ENCODE measurements at places on chromosomes 5 and 9. TPM values are rescaled to one million over a fixed set of nuclear protein-coding genes. Genes with fewer than 3 reads are reported as not detected.

IL5 gene
- not detected for total RNA-seq

FCHSD1 gene
- total RNA-seq, result 39.9 TPM

ADAMTS16 gene
- 0.17 TPM for total RNA-seq

SYNPO gene
- total RNA-seq, result 3.3 TPM

SLC23A1 gene
- total RNA-seq, result not detected

PCDHGB5 gene
- 40.4 TPM for total RNA-seq

CCIN gene
- total RNA-seq, result 1.7 TPM

NEK6 gene
- 46.7 TPM for total RNA-seq

TPPP gene
- 0.66 TPM for total RNA-seq

C5orf52 gene
- not detected for total RNA-seq

CARTPT gene
- total RNA-seq, result not detected

RALGPS1 gene
- 1.9 TPM for total RNA-seq

CYSRT1 gene
- total RNA-seq, result 0.44 TPM

CREBRF gene
- total RNA-seq, result 25.2 TPM

ROR2 gene
- total RNA-seq, result 20.9 TPM

EQTN gene
- total RNA-seq, result not detected

PCDHB12 gene
- 0.15 TPM for total RNA-seq

WNT8A gene
- not detected for total RNA-seq

TERT gene
- not detected for total RNA-seq

PCDHGB6 gene
- total RNA-seq, result 5.1 TPM

PCDHB11 gene
- not detected for total RNA-seq

GABRA6 gene
- not detected for total RNA-seq

SPATA31E1 gene
- not detected for total RNA-seq

PCSK1 gene
- total RNA-seq, result 0.15 TPM
